Uterus (tissue), 4 donors: ENCODE measurements at places on chromosomes 1 and 21.

- H3K4me3 ChIP-seq, result no peak overlapping the region
- no peaks in the 10 kb centered on the region for H3K27me3 ChIP-seq
- DNase-seq, result no peak
- no peaks in the 10 kb centered on the region for H3K4me1 ChIP-seq
- H3K36me3 ChIP-seq, result no peaks in the 10 kb centered on the region
Measured at GRCh38 chr1:8211251-8211882, 106.5 kb upstream of the SLC45A1 start.

DNA sequence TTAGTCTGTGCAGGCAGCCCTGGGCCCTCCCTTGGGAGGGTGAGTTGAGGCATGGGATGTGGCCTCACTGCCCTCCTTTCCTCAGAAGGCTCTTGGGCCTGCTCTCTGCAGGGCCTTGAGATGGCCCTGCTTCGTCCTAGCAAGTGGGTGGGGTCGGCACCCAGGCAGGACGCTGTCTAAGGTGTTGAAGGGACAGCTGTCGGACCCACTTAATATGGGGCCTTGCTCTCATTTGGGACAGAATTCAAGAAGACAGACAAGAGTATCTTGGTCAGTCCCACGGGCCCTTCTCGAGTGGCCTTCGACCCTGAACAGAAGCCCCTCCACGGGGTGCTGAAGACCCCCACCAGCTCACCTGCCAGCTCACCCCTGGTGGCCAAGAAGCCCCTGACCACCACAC lies 26.0 kb upstream of the PDXK start:
- H3K36me3 ChIP-seq, result no peaks in the 10 kb centered on the region
- no peaks in the 10 kb centered on the region for H3K27me3 ChIP-seq
- no peak for DNase-seq
- H3K4me1 ChIP-seq, result no peaks in the 10 kb centered on the region

- H3K27ac ChIP-seq, result peak overlapping the region; percentile 83
- no peaks in the 10 kb centered on the region for H3K36me3 ChIP-seq
- H3K4me3 ChIP-seq, result peak overlapping the region; percentile 67
- H3K4me1 ChIP-seq, result peaks cover 5% of the 10 kb centered on the region
Measured at GRCh38 chr1:23869051-23869450, 961 bp upstream of the FUCA1 start.

GRCh38 chr21:33296156-33296555 lies 28.6 kb upstream of the IFNAR1 start:
- no peaks in the 10 kb centered on the region for H3K27me3 ChIP-seq
- no peaks in the 10 kb centered on the region for H3K4me1 ChIP-seq
- no peak for DNase-seq
- H3K4me3 ChIP-seq, result no peak overlapping the region
- no peak overlapping the region for H3K27ac ChIP-seq
- no peaks in the 10 kb centered on the region for H3K36me3 ChIP-seq

- no peaks in the 10 kb centered on the region for H3K27me3 ChIP-seq
- H3K36me3 ChIP-seq, result no peaks in the 10 kb centered on the region
- no peaks in the 10 kb centered on the region for H3K4me1 ChIP-seq
- H3K27ac ChIP-seq, result no peak overlapping the region
- H3K4me3 ChIP-seq, result no peak overlapping the region
Measured at GRCh38 chr1:107058245-107059032, 2.0 kb downstream of the PRMT6 start.

DNA sequence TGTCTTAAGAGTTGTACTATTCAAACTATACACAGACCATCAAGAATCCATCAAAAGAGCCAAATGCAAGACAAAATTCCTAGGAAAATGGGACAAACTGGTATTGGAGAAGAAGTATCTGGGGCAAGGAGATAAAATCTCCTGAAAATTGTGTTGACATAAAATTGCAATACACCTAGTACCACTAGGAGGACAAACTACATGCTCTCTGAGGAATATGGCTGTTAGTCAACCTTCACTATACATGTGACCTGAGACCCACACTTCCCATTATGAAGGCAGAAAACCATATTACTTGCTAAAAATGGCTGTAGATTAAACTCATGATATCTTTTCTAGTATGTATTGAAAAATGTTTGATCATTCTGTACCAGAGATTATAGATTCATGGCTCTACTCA lies 30.0 kb downstream of the IRF2BP2 start:
- H3K4me3 ChIP-seq, result no peak overlapping the region
- peaks cover 6% of the 10 kb centered on the region for H3K4me1 ChIP-seq
- no peak overlapping the region for H3K27ac ChIP-seq
- H3K36me3 ChIP-seq, result no peaks in the 10 kb centered on the region
- DNase-seq, result no peak

GRCh38 chr1:78156805-78157521 lies 111.2 kb downstream of the GIPC2 start:
- H3K4me3 ChIP-seq, result no peak overlapping the region
- no peaks in the 10 kb centered on the region for H3K27me3 ChIP-seq
- no peaks in the 10 kb centered on the region for H3K36me3 ChIP-seq
- H3K4me1 ChIP-seq, result no peaks in the 10 kb centered on the region

GRCh38 chr1:211623515-211623914 lies 44.6 kb upstream of the SLC30A1 start:
- H3K36me3 ChIP-seq, result no peaks in the 10 kb centered on the region
- DNase-seq, result no peak
- no peak overlapping the region for H3K27ac ChIP-seq
- H3K4me1 ChIP-seq, result no peaks in the 10 kb centered on the region

- H3K4me1 ChIP-seq, result no peaks in the 10 kb centered on the region
- no peak for DNase-seq
- H3K36me3 ChIP-seq, result no peaks in the 10 kb centered on the region
- H3K27me3 ChIP-seq, result no peaks in the 10 kb centered on the region
- peak overlapping the region; percentile 66 for H3K27ac ChIP-seq
Measured at GRCh38 chr1:161185282-161185682, 8.0 kb upstream of the B4GALT3 start.

- H3K36me3 ChIP-seq, result no peaks in the 10 kb centered on the region
- H3K4me3 ChIP-seq, result no peak overlapping the region
- no peaks in the 10 kb centered on the region for H3K27me3 ChIP-seq
- no peak overlapping the region for H3K27ac ChIP-seq
Measured at GRCh38 chr1:1199961-1200875, 6.2 kb downstream of the TNFRSF18 start.

DNA sequence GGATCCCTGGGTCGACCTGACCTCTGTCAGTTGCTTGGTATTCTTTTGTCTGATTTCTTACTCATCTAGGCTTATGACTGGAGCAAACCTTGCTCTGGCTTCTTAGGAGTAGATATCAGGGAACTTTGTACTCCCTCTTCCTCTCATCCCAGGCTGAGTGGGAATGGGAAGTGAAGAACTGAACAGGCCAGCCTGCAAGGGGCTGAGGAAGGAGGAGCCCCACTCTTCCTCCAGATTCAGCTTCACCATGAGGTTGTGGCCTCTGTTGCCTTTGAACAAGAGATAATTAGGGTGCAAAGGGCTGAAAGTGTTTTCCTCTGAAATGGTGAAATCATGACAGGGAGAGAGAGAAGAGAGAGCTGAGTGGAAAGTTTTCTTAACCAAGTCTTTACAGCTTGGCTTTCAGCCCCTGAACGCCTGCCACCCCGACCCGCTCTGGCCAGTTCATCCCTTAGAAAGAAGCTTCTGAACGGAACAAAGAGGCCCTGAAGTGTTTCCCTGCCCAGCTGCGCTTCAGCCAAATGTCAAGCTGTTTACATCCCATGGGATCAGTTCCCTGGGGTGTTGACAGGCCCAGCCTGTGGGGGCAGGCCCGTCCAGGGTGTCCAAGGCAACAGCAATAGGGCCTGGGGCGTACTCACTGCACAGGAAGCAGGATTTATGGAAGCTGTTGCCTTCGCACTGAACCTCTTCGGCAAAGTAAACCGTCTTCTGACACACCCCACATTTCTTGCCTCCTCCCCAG lies 11.2 kb downstream of the CSRP1 start:
- H3K36me3 ChIP-seq, result no peaks in the 10 kb centered on the region
- H3K27me3 ChIP-seq, result no peaks in the 10 kb centered on the region
- no peak overlapping the region for H3K4me3 ChIP-seq

DNA sequence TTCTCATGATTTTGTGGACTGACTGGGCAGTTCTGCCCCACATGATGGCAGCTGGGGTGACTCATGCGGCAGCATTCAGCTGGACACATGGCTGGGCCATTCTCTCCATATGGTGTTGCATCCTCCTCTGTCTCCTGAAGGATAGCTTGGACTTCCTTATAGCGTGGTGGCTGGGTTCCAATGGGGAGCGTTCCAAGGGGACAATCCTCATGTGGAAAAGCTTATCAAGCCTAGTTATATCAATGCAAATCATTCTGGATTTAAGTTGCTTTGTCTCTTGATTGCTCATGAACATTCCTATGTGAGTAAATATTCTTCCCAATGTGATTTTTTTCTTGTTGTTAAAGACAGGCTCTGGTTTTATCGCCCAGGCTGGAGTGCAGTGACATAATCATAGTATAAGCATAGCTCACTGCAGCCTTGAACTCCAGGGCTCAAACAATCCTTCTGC lies 13.2 kb upstream of the SLC2A1 start:
- no peak for DNase-seq
- H3K36me3 ChIP-seq, result no peaks in the 10 kb centered on the region
- H3K4me1 ChIP-seq, result no peaks in the 10 kb centered on the region
- H3K27me3 ChIP-seq, result no peaks in the 10 kb centered on the region

DNA sequence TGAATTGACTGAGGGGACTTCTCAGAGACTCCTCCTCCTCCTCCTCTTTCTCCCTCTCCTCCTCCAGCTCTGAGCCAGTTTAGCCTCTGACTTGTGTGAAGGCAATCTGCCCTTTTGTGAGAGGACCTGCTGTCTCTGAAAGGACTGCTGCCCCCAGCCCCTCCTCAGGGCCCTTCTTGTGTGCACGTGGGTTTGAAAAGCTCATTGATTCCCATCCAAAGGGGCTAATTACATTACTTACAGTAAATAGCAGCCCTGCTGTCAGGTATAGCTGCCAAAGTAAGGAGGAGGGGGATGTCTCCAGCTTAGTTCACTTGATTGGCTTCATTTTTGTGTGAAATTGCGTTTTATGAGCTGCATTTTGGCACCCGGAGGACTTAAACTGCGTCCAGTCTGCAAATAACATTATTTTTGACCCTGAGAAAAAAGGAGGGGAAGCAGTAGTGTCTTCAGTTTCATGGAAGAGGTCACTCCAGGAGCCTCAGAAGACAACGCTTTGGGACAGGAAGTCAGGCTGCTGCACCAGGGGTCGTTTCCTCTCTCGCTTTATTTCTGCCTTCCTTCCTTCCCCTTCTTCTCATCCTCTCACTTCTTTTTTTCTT lies 1.8 kb upstream of the LHX9 start:
- H3K4me1 ChIP-seq, result peaks cover 25% of the 10 kb centered on the region
- no peak for DNase-seq
- H3K27ac ChIP-seq, result no peak overlapping the region

GRCh38 chr1:1254667-1254998 lies 8.1 kb upstream of the C1QTNF12 start:
- H3K36me3 ChIP-seq, result no peaks in the 10 kb centered on the region
- no peaks in the 10 kb centered on the region for H3K4me1 ChIP-seq
- DNase-seq, result no peak
- H3K27ac ChIP-seq, result no peak overlapping the region
- no peaks in the 10 kb centered on the region for H3K27me3 ChIP-seq

DNA sequence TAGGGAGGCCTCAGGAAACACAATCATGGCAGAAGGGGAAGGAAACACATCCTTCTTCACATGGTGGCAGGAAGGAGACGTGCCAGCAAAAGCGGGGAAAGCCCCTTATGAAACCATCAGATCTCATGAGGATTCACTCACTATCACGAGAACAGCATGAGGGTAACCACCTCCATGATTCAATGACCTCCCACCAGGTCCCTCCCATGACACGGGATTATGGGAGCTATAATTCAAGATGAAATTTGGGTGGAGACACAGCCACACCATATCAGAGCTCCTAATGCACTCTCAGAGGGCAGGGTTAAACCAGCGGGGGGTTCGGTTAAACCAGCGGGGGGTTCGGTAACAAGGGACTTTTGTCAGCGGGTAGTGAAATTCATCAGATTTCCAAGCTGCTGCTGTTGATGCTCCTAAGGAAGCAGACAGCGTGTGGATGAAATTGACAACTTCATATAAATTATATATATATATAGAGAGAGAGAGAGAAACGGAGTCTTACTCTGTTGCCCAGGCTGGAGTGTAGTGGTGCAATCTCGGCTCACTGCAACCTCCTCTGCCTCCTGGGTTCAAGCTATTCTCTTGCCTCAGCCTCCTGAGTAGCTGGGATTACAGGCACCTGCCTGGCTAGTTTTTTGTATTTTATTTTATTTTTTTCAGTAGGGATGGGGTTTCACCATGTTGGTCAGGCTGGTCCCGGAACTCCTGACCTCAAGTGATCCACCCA lies 4.2 kb downstream of the CSTB start:
- no peaks in the 10 kb centered on the region for H3K36me3 ChIP-seq
- no peak for DNase-seq
- H3K27me3 ChIP-seq, result no peaks in the 10 kb centered on the region
- H3K4me1 ChIP-seq, result no peaks in the 10 kb centered on the region
- no peak overlapping the region for H3K4me3 ChIP-seq

DNA sequence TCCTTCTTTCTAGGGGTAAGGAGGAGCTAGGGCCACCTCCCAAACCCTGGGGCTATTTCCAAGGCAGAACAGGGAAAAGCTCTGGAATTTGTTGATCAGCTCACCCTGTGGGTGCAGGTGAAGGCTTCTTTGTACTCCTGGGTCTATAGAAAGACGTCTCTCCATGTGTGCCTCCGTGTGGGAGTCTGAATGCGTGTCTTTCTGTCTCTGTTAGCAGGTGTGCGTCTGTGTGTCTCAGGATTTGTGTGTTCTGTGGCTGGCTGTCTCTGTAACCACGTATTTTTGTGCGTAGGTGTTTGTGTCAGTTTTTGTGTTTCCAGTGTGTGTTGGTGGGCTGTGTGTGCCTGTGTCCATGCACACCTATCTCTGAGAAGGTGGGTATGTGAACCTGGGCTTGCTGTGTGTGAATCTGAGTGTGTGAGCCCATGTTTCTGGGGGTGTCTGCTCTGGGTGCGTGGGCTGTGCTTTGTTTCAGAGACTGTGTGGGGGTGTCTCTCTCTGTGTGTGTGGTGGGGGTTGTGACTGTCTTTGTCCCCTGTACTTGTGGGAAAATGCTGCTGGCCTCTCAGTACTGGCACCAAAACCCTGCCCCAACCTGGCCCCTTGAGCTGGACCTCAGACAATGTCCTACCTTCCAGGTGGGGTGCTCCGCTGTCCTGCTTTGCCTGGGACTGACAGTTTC lies 12.7 kb upstream of the ETV3L start:
- no peaks in the 10 kb centered on the region for H3K36me3 ChIP-seq
- H3K4me1 ChIP-seq, result no peaks in the 10 kb centered on the region
- no peak overlapping the region for H3K4me3 ChIP-seq
- H3K27me3 ChIP-seq, result no peaks in the 10 kb centered on the region

- H3K4me1 ChIP-seq, result no peaks in the 10 kb centered on the region
- H3K36me3 ChIP-seq, result no peaks in the 10 kb centered on the region
- H3K4me3 ChIP-seq, result no peak overlapping the region
- no peak for DNase-seq
- H3K27me3 ChIP-seq, result no peaks in the 10 kb centered on the region
- H3K27ac ChIP-seq, result peak overlapping the region; percentile 41
Measured at GRCh38 chr1:40844887-40845878, 17.0 kb downstream of the CITED4 start.

DNA sequence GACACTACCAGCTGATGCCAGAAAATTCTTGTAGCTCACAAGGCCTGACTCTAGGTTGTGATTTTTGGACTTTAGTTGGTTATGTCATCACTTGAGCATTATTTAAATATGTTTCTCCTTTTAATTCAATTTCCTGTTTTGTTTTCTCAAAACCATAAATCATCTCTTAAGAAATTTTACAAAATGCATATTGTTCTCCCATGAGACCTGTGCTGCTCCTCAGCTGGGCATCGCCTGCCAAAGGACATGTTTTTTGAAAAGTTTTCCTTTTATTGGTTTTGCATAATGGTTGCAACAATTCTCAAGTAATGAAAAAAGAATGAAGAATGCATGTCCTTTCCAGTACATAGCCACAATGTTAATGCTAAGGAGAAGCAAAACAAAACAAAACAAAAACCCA lies 204.7 kb upstream of the LYPLAL1 start:
- H3K36me3 ChIP-seq, result no peaks in the 10 kb centered on the region
- H3K4me3 ChIP-seq, result no peak overlapping the region
- H3K4me1 ChIP-seq, result no peaks in the 10 kb centered on the region
- DNase-seq, result no peak
